Activated T-helper 1 cell treated with anti-CD3 and anti-CD28 coated beads, Interleukin-12 subunit alpha, Interleukin-12 subunit beta, Interleukin-2, Interleukin-4 antibody, amounts not matched to agents 30 ng/mL and 10 ng/mL and 1 ng/mL, durations not matched to agents 14 hours and 24 hours and 36 hours (primary cell): ENCODE measurements at places on chromosomes 3 and 15.

DNA sequence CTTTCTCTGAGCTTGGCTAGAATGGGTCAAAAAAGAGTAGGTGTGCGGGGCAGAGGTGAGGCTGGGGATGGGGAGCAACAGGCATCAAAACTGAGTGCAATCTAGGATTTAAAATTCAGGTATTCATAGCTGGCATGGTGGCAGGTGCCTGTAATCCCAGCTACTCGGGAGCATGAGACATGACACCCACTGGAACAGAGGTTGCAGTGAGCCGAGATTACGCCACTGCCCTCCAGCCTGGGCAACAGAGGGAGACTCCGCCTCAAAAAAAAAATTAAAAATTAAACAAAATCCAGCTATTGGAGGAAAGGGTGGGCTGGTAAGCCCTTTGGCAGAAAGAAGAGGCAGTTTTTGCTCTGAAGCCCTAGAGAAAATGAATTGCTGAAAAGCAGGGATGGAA is 485.8 kb upstream of the PROK2 start:
- DNase-seq, result no peak

DNA sequence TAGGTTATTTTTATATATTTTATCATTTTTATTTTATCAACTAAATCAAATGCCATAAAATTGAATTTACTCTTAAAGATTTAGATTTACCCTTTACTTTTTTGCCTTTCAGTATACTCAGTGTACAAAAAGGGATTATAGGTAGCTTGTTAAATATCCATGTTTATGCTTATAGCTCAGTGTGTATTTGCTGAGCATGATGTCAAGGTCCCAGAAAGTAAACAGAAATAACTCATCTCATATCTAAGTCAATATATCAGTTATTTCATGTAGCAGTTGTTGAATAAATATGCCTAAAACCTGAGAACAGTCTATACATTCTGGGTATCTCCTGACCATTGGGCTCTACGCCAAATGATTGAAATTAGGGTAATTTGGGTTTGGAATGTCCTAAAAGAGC is 693.8 kb downstream of the NAALADL2 start:
- no peak for DNase-seq

DNA sequence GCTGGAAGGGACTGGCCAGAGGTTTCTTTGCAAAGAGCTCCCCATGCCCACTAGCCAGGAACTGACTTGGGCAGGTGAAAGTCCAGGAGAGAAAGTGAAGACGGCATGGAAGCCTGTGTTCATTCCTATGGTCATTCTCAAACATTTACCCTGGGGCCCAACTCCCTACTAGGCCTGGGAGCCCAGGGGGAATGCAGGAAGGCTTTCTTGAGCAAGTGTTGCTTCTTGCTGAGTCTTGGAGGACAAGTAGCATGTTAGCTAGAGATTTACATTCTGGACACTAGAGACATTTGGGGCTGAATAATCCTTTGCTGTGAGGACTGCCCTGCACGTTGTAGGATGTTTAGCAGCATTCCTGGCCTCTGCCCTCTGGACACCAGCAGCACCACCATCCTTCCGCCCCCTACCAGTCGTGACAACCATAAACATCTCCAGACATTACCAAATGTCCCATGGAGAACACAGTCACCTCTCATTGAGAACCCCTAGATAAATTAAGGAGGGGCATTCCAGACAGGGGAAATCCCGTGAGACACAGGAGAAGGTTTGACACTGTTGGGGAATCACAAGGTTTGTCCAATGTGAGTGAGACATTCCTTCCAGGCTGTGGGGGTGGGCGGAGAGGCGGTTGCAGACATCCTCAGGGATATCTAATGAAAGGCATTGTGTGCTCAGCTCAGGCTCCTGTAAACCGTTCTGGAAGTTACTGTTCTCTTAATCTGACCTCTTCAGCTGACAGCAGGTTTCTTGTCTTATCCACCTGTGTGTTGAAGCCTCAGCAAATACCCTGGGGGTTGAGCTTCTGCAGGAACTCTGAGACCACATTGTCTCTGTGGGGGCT is 236.2 kb downstream of the TLE3 start:
- DNase-seq, result no peak

GRCh38 chr3:24067483-24067882 is 122.4 kb downstream of the NR1D2 start:
- no peak for DNase-seq

DNA sequence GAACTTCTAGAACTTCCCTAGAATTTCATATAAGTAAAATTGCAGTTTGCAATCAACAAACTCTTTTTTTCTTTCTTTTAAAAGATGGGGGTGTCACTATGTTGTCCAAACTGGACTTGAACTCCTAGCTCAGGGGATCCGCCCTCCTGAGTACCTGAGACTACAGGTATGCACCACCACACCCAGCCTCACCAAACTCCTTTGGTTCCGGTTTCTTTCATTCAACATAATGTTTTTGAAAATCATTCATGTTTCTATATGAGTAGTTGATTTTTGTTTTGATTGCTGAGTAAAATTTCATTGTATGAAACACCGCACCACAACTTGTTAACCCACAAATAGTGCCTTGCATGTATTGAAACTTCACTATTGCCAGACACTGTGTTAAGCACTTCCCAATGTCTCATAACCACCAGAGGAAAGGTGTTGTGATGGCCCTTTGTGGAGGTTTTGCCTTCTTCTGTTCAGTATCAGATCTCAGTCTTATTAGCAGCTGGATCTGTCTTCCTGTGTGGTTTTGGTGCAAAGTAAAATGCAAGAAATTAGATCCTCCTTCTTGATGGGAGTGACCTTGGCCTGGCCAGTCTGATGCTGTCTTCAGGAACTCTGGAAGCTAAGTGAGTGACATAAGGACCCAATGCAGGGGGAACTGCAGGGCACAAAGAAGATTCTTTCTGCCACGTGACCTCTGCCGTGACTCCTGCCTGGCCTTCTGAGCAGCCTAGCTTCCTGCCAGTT is 78.8 kb upstream of the UBE2E1 start:
- no peak for DNase-seq

GRCh38 chr3:8738639-8739038 is 5.0 kb downstream of the CAV3 start:
- no peak for DNase-seq

DNA sequence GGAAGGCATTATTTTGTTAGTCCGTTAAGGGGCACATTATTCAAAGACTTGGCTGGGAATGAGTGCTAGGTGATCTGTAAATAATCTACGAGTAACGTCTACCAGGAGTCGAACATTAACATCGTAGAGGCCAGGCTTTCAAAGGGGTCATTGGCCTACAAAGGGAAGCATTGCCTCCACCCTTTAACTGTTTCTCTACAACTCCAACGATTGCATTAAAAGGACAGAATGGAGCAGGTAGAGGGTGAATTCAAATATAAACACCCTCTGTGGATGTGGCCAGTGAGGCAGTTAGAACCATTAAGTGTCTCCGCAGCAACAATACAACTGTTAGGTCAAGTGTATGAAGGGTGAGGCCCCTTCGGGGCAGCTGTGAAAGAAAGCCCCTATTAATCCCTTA is 126.0 kb upstream of the LMOD3 start:
- DNase-seq, result no peak

GRCh38 chr3:124401843-124402242 is 328.4 kb upstream of the UMPS start:
- DNase-seq, result no peak

DNA sequence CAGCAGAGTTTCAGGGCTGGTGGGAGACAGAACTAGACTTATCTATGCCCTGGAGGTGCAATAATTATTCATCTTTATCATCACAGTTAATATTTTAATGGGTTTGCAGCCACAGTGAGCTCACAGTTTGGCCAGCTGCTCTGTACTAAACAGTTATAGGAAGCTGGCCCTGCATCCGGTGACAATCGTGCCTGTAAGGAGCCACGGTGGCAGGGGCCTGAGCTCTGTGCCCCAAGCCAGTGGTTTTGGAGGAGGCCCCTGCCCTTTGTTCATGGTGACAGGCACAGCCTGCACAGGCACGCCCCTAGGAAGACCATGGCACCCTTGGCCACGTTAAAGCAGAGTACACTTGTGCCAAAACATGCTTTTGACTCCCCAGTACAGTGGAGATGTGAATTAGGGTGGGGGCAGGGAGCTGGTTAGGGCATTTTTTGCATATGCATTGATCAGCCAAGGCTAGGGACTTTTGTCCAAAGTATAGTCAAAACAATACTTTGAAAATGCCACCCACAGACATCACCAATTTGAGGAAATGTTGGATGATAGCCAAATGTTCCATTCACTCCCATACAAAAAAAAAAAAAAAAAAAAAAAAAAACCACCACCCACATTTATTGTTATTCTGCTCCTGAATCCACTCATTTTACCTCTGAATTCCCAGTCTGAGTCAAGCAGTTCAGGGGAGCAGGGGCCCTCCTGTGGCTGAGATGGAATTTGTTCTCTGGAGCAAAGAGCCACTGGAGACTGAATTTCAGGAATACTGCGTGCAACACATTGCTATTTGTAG is 3.4 kb upstream of the RFTN1 start:
- no peak for DNase-seq

DNA sequence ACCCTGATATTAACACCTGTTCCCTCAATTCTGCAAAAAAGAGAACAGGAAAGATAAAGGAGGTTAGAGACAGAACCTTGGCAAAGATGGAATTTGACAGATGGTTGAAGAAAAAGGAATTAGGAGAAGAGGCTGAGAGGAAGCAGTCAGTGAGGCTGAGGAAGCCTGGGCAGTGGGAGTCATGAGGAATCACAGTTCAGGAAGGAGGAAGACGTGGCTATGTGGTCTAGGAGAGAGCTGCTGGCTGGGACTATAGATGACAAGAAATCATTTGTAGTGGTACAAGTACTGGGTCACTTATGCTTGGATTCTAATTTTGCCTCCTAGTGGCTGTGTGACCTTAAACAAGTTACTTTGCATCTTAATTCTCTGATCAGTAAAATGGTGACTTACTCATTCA is 49.0 kb downstream of the LARS2 start:
- no peak for DNase-seq

DNA sequence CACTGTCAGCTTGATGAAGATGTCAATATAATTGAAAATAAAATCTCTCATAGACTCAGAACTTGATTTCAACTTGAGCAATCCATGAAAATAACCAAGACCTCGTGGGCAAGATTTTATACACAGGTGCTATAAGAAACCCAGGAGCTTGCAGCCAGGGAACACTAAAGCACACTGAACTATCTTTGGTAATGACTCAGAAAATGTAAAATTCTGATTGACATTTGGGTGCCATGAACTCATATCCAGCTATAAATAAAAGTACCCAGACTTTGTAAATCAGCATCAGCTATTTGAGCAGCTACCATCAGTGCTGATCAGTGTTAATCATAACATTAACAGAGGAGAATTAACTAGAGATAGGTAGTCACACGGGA is 61.5 kb downstream of the PLCH1 start:
- no peak for DNase-seq

- no peak for DNase-seq
Measured at GRCh38 chr3:86451749-86452148, 539.2 kb downstream of the VGLL3 start.

DNA sequence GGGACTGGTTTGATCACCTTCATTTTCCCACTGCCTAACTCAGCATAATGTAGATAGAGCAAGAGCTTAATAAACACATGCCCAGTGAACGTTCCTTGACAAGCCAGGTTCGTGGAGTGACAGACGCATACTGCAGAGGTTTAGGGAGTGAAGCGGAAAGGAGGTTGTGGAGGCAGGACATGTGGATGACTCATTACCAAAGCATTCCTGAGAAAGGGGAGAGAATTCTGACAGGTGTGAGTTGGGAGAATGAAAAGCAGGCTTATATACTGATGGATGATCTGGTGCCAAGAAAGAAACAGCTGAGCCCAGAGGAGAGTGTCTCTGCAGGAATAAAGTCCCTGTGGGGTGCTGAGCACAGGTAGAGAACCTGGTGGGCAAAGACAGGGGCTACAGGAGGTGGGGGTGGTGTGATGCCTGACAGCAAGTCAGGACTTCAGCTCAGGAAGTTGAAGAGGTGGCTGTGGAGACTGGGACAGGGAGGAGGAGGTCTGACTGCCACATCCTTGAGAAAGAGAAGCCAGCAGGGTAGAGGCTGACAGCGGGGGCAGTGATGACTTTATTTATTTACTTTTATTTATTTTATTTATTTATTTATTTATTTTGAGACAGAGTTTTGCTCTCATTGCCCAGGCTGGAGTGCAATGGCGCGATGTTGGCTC is 2.4 kb upstream of the RPL29 start:
- DNase-seq, result no peak

DNA sequence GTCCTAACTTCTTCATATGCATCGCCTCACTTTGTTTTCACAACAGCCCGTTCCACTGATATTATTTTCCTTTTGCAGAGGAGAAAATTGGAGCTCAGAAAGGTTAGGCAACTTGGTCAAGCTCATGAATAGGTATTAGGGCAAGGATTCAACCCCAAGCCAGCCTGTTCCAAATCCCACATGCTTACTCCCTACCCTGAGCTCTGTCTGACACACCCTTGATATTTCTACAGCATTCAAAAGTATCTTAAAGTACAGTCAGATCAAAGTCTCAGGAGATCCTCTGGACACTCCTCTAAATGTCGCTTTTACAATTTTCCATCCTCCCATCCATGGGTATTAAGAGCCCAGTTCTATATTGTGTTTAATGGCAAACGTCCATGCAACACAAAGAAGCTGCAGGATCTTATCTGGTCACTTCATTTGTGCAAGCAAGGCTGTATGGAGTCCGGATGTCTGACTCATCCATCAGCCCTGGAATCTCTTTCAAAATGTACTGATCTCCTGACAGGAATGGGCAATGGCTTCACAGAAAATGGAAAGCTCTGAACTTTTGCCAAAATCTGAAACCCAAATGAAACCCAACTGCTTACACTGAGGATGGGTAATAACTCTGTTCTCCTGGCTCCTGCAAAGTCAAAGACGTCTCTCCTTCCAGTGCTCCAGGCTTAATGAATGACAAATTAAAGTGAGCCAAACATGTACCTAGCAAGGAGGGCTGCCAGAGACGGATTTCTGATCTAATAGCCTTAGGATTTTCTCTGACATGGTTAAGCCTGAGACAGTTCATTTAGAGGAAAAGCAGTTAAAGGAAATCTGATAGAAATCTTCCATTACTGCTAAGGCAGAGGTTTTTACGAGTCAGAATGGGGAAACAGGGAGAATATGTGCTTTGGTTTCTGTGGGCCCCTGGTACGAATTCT is 230.9 kb upstream of the RORA start:
- no peak for DNase-seq

DNA sequence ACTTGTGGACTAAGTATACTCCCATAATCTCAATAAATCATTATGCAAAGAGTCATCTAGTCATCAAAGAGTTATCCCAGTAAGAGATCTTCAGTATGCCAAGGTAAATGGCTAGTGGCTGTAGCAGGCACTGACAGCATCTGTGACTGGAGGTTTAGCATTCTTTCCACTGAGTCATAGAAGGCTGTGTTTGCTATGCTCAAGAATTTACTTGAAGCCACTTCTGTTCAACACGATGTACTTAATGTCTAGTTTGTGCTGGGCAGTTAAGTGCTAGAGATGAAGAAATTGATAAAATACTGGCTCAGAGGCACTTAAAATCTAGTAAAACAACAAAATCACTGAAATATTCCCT is 13.0 kb downstream of the ZBED2 start:
- DNase-seq, result no peak

GRCh38 chr3:167978071-167978470 is 117.7 kb downstream of the GOLIM4 start:
- DNase-seq, result no peak
